ENCODE measurements at places on chromosomes 1 and 21.

GRCh38 chr1:33228935-33229487 is 27.3 kb upstream of the ZNF362 start:
- peak; percentile 93 for DNase-seq

DNA sequence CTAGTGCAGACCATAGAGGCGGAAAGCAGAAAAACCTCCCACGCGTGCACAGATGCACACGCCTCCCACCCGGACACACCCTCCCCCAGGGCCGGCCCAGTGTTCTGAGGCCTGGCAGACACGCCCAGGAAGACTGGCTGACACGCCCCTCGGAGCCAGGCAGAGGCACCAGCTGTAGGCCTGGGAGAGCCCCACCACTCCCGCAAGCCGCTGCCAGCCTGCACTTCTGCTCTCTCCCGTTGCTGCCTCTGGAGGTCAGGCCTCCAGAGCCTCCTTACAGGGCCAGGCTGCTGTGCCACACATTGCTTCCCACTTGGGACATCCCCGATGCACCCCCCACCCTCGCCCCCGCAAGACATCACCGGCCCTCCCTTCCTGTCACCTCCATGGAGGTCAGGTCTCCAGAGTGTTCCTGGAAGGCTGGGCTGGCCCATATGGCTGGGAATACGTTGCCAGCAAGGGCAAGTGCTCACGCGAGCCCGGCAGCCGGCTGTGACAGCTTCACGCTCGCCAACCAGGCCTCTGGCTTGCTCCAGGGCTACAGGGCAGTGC is 40.4 kb downstream of the CASZ1 start:
- DNase-seq: no peak

DNA sequence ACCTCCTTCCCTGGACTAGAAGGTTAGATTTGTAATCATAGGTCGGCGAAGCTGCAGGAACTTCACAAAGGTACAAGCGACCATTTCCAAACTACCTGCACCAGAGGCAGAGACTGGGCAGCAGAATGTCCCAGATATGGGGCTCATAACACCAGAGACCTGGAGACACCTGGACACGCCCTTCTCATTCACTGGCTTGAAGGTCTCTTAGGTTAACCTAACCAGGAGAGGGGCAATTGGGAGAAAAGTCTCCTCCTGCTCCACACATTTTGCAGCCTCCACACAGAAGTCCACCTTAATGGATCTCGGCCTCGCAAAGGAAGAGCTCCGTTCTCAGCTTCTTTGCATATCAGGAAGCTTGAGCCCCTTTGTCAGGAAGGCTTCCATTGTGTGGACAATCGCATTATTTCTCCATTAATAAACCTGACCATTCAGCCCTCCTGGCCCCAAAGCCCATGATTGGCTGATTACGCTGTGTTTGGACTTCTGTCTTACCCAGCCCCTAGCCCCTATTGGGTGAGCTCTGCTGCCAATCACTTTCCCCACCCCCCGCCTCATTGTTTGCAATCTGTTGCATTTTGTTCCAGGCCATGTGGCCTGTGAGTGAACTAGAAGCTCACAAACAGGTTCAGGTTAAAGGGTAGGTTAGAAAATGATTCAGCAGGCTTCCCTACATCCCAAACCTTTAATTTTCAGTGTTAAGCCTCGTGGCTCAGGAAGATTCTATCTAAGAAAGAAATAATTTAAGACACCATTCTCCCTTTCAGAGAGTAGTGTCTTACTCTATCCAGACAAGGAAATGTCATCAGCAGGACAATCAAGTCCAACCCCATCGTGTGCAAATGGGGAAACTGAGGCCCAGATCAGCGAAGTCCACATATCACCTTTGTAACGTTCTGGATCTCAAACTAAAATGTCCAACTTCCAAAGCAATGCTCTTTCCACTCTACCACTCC is 2.8 kb downstream of the MYCL start:
- DNase-seq: peak; percentile 61

DNA sequence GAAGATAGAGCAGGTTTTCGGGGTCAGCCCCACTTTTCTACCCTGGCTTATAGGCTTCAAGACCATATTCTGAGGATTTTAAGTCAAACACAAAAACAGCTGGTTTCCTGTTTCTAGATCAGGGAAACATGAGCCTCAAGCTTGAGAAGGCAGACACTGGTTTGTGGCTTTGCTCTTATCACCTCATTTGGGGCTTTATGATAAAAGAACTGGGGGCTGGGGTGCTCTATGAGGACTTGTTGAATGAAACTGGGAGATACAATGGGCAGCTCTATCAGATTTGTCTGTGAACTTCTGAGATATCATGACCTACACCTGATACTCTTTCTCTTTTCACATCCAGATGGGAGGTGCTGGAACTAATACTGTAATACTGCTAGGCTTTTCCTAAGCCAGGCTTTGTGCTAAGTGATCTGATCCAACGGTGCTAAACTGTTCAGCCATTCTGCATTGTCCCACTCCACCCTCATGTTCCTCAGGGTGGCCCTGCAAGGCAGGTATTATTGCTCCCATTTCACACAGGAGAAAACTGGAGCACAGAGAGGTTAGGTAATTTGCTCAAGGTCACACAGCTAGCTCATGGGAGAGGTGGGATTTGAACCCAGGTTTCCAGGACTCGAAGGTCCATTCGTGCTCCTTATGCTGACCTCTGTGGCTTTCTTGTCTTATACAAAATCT is 6.6 kb downstream of the AJAP1 start:
- no peak for DNase-seq

DNA sequence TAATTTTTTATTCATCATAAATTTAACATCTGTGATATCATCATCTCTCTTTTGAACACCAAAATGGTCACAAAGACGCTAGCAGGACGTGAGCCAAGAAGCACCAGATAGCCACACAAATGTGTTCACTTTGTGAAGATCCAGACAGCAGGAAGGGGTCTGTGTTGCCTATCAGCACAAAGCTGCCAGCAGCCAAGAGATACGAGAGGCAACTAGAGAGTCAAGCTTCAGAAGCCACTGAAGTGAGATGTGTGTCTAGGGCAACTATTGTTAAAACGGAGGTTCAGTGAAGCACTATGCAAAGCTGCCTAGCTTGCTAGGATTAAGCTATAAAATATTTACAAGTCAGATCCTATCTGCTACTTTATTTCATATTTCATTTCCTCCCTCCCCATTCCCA is 45.3 kb downstream of the NDC1 start:
- DNase-seq: no peak

DNA sequence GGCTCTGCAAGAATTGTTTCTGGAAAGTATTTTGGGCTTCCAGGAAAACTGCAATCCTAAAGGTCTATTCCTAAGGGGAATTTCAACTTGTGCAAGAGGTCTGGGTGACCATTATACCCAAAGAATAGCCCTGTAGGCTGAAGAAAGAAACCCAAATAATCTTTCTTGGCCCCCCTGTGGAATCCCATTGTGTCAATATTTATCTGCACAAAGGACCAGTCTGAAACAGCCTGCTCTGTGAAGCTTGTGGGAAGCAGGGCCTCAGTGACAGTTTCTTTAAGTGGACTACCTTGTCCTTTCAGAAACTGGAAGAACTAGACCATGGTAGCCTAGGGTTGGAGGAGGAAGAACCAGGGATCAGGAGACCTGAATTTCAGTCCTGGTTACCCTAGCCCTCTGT is 58.4 kb upstream of the HSD17B7 start:
- DNase-seq: no peak

DNA sequence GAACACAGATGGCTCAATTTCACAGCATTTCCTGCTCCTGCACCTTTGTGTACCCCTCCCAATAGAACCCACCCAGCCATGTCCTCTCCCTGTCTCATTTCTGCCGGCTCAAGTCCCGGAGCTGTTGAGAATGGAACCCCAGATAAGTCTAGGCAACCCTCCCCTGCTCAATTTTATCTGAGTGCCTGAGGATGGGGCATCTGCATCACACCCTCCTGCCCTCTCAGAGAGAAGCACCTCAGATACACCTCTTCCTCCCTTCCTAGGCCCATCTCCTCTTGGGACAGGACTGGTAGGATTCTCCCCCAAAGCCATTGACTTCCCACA is 1.1 kb downstream of the KIF21B start:
- DNase-seq: no peak

- DNase-seq: no peak
Observed at GRCh38 chr1:211329764-211330201, 3.1 kb downstream of the TRAF5 start.

DNA sequence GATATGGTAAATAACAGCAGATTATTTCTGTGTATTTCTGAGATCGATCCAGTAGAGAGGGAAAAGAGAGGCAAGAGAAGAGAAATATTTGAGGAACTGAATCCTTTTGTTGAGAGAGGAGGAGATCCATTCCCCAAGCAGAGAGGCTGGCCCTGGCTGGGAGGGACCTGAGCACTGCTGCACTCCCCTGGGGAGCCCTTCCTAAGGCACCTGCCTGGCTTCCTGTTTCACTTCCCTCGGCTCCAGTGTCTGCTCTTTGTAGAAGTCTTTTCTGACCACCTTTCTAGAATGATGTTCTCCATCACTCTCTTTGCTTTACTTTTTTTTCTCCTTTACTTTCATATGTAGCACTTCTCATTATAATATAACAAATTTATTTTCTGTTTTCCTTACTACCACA is 42.3 kb upstream of the SLC6A9 start:
- DNase-seq: no peak

GRCh38 chr1:212286556-212287131 is 1.4 kb downstream of the PPP2R5A start:
- no peak for DNase-seq

- no peak for DNase-seq
Observed at GRCh38 chr21:36934864-36935420, 31.5 kb downstream of the HLCS start.

DNA sequence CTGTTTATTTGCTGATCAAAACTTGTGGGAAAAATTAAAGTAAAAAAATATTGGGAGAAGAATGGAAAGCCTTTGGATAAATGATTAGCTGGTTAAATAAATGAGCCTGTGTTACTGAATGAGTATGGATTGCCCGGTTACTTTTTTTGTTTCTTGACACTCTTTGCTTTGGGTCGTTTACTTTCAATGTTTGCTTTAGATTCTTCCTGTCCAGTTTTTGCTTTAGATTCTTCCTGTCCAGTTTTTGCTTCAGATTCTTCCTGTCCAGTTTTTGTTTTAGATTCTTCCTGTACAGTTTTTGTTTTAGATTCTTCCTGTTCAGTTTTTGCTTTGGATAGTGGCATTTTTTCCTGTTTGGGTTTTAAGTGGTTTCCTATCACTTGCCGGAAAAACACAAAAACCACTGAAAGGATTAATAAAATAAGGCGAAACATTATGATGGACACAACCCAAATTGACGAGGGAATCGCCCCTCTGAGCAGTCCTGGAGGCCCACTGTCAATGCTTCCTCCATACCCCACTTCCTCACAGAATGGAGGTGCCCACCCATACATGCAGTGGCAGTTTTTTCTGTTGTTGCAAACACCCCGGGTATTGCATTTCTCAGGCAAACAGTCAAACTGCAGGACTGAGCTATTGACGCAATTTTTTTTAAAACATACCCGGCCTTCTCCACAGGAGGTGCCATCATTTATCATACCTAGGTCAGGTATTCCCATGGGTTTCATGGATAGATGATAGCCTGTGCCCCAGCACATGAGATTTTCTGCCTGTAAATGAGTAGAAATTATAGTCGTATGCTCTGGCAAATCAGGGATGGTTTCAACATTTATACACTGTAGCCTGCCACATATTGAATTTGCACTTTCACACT is 2.3 kb downstream of the ADAM30 start:
- no peak for DNase-seq

DNA sequence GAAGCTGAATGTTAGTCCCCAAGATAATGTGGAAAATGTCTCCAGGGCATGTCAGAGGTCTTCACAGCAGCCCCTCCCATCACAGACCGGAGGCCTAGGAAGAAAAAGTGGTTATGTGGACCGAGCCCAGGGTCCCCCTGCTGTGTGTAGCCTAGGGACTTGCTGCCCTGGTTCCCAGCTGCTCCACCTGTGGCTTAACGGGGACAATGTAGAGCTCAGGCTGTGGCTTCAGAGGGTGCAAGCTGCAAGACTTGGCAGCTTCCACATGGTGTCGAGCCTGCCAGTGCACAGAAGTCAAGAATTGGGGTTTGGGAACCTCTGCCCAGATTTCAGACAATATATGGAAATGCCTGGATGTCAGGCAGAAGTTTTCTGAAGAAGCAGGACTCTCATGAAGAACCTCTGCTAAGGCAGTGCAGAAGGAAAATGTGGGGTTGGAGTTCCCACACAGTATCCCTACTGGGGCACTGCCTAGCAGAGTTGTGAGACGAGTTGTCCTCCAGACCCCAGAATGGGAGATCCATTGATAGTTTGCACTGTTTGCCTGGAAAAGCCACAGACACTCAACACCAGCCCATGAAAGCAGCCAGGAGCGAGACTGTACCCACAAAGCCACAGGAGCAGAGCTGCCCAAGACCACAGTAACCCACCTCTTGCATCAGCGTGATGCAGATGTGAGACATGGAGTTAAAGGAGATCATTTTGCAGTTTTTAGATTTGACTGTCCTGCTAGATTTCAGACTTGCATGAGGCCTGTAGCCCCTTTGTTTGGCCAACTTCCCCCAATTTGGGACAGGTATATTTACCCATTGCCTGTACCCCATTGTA is 204.9 kb downstream of the MRPL39 start:
- no peak for DNase-seq

DNA sequence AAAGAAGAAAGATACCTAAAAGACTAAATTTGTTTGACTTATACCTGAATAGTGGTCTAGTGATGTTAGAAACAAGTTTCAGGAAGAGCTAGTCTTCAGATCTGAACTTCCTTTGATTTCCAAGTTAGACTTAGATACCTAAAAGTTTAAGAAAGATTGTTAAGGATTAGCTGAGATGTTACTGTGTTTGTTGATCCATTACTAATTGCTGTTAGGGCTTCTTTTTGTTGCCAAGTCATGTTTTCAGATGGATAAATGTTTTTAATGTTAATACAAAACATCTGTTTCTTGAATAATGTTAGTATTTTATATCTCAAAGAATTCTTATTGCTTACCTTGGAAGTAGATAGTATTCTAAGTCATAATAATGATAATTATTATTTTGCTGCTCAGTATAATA is 11.6 kb downstream of the GNAI3 start:
- DNase-seq: no peak
